HS-27A (cell line): ENCODE measurements at places on chromosomes 5 and 9.

DNA sequence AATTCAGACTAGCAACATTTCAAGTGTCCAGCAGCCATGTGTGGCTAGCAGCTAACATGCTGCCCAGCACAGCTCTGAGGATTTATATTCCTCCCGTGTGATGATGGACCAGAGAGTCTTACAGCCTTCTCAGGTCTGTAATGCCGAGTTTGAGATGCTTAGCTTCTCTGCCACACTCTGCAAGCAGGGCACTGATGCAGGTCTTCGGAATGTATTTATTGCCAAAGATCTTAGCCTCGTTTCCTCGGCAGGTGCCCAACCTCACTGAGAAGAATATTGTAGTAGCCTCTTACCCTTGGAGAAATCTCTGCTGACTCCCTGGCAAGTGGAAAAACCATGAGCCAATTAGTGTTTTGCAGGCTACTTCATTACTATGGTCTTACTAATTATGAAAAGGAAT is 3.7 kb upstream of the RAI14 start:
- no peak for DNase-seq

GRCh38 chr9:96460470-96460869 is 10.5 kb downstream of the HABP4 start:
- DNase-seq: no peak

GRCh38 chr5:148831590-148832565 is 5.5 kb downstream of the ADRB2 start:
- DNase-seq: no peak

GRCh38 chr5:169242175-169242848 is 58.6 kb downstream of the SLIT3 start:
- DNase-seq: no peak

GRCh38 chr9:121972501-121972981 is 120.6 kb downstream of the TTLL11 start:
- no peak for DNase-seq

- DNase-seq: no peak
These were observed 4.6 kb upstream of the AGTPBP1 start for GRCh38 chr9:85746309-85746708.

- no peak for DNase-seq
These were observed 24.7 kb upstream of the ASPN start for GRCh38 chr9:92507005-92507404.

- no peak for DNase-seq
These were observed 72.3 kb downstream of the SEMA5A start for GRCh38 chr5:9473624-9474023.

GRCh38 chr5:137737349-137738131 is 1.7 kb upstream of the KLHL3 start:
- DNase-seq: no peak

DNA sequence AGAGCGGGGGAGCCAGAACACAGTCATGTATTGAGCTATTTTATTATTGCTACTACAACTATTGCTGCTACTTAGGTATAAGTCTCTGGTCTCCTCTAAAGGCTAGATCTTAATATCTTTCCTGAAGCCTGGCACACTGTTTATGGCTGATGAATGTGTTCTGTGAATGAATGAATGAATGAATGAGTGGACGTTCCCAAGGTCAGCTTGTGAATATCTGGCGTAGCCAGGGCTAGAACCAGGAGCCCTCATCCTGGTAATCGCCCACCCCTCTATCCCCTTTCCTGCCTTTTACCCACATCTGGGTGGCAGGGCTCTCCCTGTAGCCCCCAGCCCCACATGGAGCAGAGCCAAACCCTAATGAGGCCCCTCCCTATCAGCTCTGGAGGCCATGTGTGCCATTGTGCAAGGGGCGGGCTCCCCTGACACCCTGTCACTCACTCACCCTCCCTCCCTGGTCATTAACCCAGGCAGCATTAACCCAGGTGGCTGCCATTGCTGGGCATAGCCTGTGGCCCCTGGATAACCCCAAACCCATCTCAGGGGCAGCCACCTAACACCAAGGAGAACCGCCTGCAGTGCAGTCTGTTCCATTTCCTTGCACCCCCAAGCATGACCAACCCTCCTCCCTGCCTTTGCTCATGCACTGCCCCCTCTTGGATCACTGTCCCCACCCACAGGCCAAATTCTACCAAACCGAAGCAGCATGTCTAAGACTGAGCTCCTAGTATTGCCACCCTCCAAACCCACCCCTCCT is 2.0 kb upstream of the AKNA start:
- no peak for DNase-seq

DNA sequence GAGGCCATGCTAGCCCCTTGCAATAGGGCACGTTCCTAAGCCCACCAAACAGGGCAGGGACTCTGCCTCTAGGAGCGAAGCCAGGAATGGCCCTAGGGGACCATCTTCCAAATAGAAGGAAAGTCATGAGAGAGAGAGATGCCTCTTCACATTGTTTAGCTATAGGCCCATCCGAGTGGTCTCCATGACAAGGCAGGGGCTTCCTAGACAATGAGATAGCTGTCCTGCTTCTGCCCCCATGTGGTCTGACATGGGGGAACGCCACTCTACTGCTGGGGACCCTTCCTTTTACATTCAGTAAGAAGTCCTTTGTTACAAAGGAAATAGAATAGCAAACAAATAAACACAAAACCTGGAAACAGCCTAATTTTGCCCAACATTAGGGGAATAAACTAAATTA is 17.9 kb upstream of the KIF4B start:
- no peak for DNase-seq

DNA sequence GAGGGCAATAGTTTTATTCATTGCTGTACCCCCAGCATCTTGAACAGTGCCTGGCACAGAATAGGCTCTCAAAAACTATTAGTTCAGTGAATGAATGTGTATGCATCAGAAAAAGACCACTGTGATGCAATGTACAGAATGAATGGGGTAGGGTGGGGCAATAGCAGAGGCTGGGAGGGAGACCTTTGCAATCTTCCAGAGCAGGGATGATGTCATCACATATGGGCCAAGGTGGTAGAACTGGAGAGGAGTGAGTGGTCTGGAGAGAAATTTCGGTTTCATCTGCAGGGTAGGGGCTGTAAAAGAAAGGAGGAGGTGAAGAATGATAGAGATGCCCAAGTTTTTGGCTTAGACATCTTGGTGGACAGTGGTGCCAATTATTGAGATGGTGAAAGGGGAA is 23.4 kb upstream of the ARAP3 start:
- DNase-seq: no peak

- no peak for DNase-seq
These were observed 17.9 kb upstream of the NDUFB6 start for GRCh38 chr9:32590898-32591297.

DNA sequence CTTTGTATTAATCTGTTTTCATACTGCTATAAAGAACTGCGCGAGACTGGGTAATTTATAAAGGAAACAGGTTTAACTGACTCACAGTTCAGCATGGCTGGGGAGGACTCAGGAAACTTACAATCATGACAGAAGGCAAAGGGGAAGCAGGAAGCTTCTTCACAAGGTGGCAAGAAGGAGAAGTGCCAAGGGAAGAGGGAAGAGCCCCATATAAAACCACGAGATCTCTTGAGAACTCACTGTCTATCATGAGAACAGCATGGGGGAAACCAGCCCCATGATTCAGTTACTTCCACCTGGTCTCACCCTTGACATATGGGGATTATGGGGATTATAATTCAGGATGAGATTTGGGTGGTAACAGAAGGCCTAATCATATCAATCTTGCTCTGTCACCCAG is 60.9 kb upstream of the CHD1 start:
- no peak for DNase-seq

GRCh38 chr9:127707766-127708165 is 978 bp downstream of the CFAP157 start:
- no peak for DNase-seq

- DNase-seq: no peak
These were observed 5.4 kb upstream of the SLC1A3 start for GRCh38 chr5:36600917-36601527.

- no peak for DNase-seq
These were observed 77.1 kb upstream of the STXBP1 start for GRCh38 chr9:127534931-127535330.

- no peak for DNase-seq
These were observed 118.5 kb upstream of the FSTL4 start for GRCh38 chr5:133730866-133731265.

- no peak for DNase-seq
These were observed 88.6 kb upstream of the FANCC start for GRCh38 chr9:95406121-95406520.

DNA sequence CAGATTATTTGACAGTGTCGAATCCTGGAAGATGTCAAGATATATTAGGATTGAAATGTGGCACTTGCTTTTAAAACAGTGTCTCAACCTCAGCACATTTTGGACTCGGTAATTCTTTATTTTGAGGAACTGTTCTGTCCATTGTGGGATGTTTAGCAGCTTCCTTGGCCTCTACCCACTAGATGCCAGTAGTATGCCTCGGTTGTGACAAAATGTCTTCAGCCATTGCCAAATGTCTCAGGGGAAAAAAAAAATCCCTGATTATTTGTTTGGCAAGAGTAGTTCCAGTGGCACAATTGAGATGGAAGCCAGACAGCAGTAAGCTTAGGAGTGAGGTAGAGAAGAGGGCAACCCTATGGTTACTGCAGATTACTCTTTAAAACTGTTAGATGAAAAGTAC is 694.5 kb upstream of the RIOK2 start:
- no peak for DNase-seq

DNA sequence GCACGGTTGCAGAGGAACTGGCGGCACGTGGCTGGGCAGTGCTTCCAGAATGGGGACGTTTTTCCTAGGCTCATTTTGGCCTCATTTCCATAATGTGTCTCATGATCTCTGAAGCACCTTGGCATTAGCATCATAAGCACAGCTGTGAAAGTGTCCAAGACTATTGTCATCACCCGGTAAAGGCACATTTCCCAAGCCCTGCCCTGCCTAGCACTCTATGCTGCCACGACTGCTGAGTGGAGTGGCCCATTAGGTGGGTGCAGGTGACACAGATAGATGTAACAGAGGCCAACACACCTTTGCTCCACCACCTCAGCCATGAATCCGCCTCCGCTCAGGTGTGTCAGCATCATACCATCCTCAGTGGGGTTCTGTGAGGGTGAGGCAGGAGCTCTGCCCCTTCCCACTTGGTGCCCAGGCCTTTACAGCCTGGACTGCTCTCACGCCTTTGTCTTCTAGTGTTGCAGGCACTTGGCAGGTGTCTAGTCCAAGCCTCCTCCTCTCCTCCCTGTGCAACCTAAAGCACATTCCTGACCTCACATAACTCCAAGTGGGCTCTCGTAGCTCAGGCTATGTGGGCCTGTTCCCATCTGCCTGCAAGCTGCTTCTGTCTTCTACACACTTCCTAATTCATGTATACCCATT is 213.0 kb downstream of the FSTL4 start:
- DNase-seq: no peak

DNA sequence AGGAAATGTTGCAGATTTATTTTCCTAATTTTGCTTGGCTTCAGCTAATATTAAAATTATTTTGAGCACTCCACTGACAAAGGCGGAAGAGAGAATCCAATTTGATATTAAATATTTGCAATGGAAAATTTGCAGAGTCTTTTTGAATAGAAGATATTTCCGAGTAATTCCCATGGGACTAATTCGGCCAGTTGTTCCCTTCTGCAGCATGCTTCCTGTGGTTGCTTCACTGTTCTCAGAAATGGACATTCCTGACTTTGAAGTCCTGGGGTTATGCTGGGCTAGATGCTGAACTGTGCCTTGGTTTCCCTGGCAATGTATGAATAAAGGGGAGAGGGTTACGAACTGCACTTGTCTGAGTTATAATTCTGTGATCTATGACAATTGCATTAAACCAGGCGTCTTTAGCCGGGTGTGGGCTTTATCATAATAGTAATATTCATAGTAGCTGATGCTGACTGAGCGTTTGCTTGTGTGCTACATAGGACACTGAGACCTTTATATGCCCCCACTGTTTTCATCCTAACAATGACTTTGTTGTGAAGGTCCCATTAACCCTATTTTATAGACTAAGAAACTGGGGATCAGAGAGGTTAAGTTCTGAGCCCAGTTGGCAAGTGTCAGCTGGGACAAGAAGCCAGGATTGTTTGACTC is 114.5 kb upstream of the SPRY4 start:
- no peak for DNase-seq

DNA sequence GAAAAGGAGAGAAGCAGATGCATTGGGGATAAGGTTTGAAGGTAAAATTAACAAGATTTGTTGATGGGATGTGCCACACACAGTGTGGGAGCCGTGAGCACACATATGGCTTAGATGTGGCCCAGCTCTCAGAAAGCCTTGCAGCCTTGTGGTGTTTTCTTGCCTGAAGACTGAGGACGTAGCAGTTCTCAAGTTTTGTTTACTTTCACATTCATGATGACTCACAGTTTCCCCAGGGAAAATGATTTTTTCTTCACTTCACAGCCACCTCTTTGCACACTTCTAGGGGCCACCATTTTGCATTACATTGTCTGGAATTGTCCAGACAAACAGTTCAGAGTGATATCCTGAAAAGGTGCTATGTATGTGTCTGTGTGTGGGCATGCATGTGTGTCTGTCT is 126.2 kb downstream of the BASP1 start:
- peak; percentile 83 for DNase-seq

DNA sequence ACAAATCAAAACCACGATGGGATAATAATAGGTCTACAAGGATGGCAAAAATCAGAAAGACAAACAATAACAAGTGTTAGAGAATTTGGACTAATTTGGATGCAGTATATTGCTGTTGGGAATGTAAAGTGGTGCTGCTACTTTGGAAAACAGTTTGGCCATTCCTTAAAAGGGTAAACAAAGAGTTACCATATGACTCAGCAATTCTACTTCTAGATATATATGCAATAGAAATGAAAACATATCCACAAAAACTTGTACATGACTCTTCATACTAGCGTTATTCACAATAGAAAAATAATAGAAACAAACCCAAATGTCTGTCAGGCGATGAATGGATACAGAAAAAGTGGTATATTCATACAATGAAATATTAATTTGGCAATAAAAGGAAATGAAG is 58.3 kb downstream of the JAK2 start:
- no peak for DNase-seq

DNA sequence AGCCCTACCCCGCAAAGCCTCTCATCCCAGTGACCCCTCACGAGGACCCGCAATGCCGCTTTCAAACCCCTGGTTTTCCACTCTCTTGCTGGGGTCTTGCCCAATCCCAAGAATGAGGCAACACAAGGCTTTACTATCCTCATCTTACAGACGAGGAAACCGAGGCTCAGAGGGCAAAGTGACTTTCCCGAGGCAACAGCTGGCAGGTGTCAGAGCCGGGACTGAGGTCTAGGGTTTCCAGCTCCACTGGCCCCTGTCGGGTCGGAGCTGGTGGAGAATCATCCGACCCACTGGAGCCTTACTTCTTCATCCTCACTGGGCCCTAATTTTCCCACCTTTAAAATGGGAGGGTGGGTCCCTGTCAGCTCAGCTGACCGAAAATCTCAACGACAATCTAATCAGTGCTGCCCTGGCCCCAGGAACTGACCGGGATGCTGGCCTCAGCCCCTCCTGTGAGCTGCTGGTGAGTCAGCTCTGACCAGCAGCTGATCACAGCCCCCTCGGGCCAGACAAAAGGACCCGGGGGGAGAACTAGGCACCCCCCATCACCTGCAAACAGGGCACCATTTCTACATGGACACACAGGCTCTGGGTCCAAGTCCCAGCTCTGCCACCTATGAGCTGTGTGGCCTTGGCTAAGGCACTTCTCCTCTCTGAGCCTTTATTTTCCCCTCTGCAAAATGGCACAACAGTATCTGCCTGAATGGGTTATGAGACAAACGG is 72.7 kb upstream of the STXBP1 start:
- no peak for DNase-seq
